ENCODE measurements at places on chromosomes 1 and 21. TPM values are rescaled to one million over a fixed set of nuclear protein-coding genes. Genes with fewer than 3 reads are reported as not detected.

Gene SLC16A4
- 44.7 TPM for total RNA-seq

Gene ATP6V1G3
- not detected for total RNA-seq

Gene SPRR5
- not detected for total RNA-seq

Gene CFHR4
- not detected for total RNA-seq

Gene RIPPLY3
- total RNA-seq = not detected

Gene KDM1A
- 99.7 TPM for total RNA-seq

Gene LCE1F
- not detected for total RNA-seq

Gene CD5L
- total RNA-seq = not detected

Gene CELA2B
- not detected for total RNA-seq

Gene CLDN14
- not detected for total RNA-seq

Gene COL9A2
- 7.1 TPM for total RNA-seq

Gene F13B
- not detected for total RNA-seq

Gene TAS1R2
- total RNA-seq = not detected

Gene RIIAD1
- not detected for total RNA-seq

Gene NOTCH2NLA
- total RNA-seq = 63.3 TPM

Gene C1orf21
- total RNA-seq = 50.9 TPM

Gene SLC35F3
- total RNA-seq = not detected

Gene APCS
- not detected for total RNA-seq

Gene PHACTR4
- total RNA-seq = 4.8 TPM

Gene ADAMTS4
- total RNA-seq = 2.3 TPM

Gene KLHDC9
- total RNA-seq = 4.5 TPM

Gene KCNAB2
- 3.3 TPM for total RNA-seq

Gene C1orf174
- total RNA-seq = 28.1 TPM

Gene LRRC3
- 0.66 TPM for total RNA-seq

Gene HES3
- not detected for total RNA-seq

Gene DYNLT5
- total RNA-seq = 0.33 TPM

Gene MAGOH
- 32.4 TPM for total RNA-seq

Gene CA14
- not detected for total RNA-seq

Gene TGFB2
- total RNA-seq = 9.9 TPM

Gene OR6N1
- not detected for total RNA-seq

Gene L1TD1
- total RNA-seq = 0.17 TPM

Gene RGS1
- total RNA-seq = not detected

Gene MX2
- total RNA-seq = 1.8 TPM

Gene LMX1A
- not detected for total RNA-seq

Gene HSD3B2
- not detected for total RNA-seq

Gene COL6A2
- total RNA-seq = 2,867 TPM

Gene DNAJC28
- total RNA-seq = 1.3 TPM

Gene RNF223
- total RNA-seq = not detected

Gene PTGFR
- 68.3 TPM for total RNA-seq

Gene CRP
- not detected for total RNA-seq

Gene PTP4A2
- total RNA-seq = 312 TPM
